ENCODE measurements at places on chromosomes 4 and X.

GRCh38 chrX:38871129-38872029 is 70.1 kb downstream of the MID1IP1 start:
- no peak for DNase-seq

GRCh38 chr4:92970996-92971395 is 667.2 kb downstream of the GRID2 start:
- no peak for DNase-seq

DNA sequence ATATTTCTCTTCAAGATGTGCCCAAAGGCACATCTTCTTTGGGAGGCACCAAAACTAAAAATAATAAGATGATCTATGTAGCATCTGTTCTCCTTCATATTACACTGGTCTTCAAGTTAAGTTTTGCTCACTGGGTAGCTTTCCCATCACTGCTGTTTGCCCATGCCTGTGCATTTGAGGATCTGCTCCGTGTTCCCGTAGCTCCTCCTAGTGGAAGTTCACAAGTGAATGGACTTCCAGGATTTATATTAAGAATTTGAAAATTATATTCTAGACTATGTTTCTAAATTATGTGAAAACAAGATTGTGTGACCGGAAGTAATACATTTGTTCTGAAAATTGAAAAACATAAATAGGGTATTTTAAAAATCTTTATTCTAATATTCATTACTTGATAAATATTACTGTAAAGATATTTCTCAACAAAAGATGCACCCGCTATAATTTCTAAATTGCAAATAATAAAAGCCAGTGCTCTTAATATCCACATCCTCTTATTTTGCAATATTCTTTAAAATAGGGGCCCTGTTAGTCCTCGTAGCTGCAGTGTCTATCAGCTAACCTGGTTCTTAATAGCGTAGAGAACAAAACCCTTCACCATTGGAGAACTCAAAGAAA is 147.7 kb downstream of the RBM46 start:
- peak; percentile 3 for DNase-seq

DNA sequence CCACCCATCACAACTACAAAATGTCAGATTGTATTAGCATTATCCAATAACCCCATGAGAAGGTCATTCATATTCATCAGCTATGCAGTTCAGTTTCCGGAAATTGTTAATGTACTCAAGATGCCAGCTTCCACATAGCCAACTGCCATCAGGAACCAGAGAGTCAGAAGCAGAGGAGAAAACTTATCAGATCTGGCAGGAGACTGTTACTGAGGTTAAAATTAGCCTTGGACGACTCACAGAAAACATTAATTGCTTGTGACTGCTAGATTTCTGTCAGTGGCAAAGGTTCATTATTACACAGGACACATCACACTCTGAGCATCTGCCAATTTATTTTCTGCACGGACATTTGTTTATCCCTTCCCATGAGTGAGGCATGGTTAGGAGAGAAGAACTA is 352.8 kb downstream of the DHRSX start:
- no peak for DNase-seq

- DNase-seq = no peak
Observed at GRCh38 chr4:125135652-125136051, 179.1 kb upstream of the FAT4 start.

GRCh38 chrX:131257367-131257766 is 31.7 kb downstream of the IGSF1 start:
- DNase-seq = no peak

DNA sequence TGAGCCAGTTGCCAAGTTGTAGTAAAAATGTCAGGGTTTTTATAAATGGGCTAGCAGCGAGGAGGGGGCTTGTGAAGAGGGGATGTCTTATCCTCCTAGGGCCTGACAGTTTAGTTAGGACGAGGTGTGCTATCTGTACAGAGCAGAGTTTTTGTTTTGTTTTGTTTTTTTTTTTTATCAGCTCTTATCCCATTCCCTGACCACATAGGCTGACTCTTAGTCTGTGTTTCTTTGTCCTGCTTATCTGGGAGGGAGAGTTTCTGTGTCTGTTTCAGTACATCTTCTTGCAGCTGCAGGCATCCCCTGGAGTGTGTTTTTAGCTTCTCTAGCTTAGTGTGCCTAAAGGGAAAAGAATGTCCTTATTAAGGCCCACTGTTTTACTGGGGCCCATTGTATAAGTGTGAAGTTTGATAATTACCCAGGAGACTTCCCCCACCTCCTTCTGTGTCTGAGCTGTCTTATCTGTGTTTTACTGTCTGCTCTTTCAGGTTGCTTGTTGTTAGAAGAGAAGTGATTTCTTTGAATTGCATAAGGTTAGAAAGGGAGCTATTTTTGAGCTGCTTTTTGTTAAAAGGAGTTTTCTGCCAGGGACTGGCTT is 32.0 kb downstream of the PAGE2 start:
- no peak for DNase-seq

GRCh38 chr4:128820671-128821070 is 11.2 kb downstream of the JADE1 start:
- no peak for DNase-seq

- no peak for DNase-seq
Observed at GRCh38 chr4:91436556-91436955, 867.2 kb upstream of the GRID2 start.

- no peak for DNase-seq
Observed at GRCh38 chr4:81504112-81505003, 32.7 kb upstream of the RASGEF1B start.

GRCh38 chr4:188432328-188432727 is 293.1 kb downstream of the TRIML1 start:
- DNase-seq = no peak

GRCh38 chrX:151929126-151929525 is 16.4 kb downstream of the MAGEA4 start:
- no peak for DNase-seq

DNA sequence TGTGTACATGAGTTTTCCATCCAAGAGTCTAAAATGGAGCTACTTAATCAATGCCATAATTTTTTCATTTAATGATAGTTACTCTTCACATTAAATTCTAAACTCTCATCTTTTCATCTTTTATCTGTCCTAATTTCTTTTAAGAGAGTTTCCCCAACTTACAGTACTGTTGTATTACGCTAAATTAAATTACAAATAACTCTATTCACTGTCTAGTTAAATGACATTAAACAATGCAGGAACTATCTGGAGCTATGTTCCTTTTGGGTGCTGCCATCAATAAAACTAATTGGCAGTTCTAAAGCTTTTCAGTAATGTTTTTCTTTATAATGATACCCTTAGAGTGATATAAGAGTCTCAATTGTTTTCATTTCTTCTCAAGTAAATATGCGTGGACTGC is 227.6 kb downstream of the ANKRD50 start:
- DNase-seq = no peak

DNA sequence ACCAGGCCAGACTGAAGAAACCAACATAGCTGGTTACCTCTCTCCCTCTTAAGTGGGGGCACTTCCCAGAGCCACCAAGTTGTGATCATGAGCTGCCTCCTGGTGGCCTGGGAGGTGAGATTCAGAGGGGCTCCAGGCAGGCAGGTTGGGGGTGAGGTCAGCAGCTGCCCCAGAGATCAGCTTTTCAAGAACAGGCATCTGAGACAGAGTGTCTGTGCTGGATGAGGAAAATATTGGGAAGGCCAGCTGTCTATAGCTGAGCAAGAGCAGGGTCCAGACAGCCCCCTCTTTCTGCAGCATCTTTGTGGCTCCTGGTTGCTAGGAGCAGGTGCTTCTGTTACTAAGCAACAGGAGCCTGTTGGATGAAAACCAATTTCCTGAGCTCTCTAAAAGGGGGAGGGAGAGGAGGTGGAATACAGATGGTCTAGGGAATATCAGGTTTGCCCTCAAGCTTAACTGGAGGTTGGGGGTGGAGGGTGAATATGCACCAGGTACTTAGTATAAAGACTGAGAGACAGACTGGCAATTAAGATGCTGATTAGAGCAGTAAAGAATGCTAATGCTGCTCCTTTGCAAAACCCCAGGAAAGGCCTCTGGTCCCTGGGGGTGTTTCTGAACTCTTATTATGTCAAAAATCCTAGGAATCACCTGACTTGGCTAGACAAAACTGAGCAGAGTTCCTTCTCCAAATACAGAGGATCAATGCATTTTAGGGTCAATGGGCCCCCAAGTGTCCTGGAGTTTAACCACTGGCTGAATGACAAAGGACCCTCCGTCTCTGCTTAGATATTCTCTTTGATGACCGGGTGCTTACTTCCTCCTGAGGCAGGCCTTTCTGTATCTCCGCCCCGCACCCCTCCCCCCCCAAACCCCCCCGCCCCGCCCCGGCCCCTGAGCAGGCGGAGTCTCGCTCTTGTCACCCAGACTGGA is 21.4 kb downstream of the ZCCHC13 start:
- no peak for DNase-seq

- no peak for DNase-seq
Observed at GRCh38 chr4:40579983-40580382, 49.7 kb downstream of the RBM47 start.

DNA sequence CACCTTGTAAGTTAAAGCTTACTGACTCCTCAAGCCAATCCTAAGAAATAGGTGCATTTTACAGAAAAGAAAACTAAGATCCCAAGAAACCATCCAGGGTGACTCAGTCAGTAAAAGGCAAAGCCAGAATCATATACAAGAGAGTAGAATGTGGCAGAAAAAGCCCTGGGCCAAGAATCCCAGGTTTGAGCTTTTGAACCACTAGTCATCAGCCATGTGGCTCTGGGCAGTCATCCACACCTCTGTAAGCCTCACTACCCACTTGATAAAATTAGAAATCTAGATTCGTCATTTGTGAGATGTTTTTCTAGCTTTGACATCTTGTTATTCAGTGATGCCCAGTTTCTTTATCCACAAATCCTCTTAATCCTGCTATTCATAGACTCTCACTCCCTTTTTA is 122.2 kb upstream of the PDE5A start:
- no peak for DNase-seq

- DNase-seq = peak; percentile 90
Observed at GRCh38 chr4:155809835-155810234, 51.0 kb downstream of the GUCY1B1 start.

GRCh38 chr4:8609406-8609805 is 16.8 kb downstream of the CPZ start:
- no peak for DNase-seq

DNA sequence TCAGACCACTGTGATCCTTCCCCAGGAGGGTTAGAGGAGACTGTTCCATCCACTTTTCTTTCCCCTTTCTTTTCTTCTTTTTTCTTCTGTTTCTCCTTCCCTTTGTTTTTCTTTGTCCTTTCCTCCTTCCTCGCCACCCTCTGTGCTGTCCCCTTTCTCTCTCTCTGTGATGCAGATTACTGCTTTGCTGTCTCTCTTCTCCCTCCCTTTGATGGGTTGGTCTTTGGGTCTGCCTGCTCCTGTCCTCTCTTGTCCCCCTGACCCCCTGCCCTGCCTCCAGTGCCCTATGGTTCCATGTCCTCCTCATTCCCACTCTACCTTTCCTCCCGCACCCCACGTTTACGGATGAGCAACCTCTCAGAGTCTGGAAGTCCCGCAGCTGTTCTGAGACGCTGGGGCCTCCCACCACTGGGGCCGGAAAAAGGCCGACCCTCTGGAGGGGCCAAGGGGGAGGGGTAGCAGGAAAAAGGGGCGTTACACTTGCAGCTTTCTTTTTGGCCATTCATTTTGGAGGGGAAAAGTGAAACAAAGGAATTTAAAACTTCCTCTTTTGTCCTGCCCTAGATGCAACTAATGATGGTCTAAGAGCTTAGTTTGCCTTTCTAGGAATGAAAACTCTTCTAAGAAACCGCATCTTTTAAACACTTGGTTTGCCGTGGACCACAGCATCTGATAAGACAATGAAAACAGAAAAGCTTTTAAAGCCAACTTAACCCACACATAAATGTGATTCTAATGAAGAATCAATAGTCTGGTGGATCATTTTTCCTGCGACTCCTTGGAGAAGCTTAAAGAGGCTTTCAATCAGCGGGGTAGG is 24.5 kb upstream of the TSR2 start:
- DNase-seq = peak; percentile 4

GRCh38 chr4:138222046-138222445 is 20.1 kb downstream of the SLC7A11 start:
- DNase-seq = no peak

- no peak for DNase-seq
Observed at GRCh38 chr4:120704538-120704937, 218.0 kb downstream of the PRDM5 start.

GRCh38 chr4:52718123-52718522 is 33.1 kb downstream of the ERVMER34-1 start:
- no peak for DNase-seq

GRCh38 chrX:24870143-24870542 is 145.6 kb downstream of the ARX start:
- DNase-seq = no peak

DNA sequence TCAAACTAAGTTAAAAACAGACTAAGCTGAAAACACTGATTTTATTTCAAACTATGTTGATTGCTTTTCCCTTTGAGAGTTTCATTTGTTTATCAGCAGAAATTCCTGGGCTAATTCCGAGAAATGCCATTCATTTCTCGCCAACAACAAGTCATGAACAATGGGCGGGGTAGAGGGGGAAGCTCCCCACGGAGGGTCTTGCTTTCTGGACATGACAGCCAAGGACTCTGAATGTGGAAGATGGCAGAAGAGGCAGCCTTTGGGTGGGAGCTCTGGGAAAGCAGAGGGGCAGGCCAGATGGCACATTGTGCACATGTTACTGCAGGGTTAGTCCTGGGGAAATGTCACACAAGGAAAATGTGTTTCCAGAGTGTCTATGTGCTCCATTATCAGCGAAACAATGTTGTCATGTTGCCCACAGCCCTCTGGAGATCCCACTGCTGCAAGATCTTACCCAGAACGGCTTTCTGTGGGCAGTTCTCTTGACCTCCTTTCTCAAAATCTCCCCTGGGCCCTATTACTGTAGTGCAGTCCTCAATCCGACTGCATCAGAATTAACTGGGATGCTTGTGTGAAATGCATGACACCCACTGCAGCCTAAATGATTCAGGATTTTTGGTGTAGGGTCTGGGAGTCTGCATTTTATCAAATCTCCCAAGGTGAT is 45.0 kb downstream of the CHRDL1 start:
- DNase-seq = no peak

DNA sequence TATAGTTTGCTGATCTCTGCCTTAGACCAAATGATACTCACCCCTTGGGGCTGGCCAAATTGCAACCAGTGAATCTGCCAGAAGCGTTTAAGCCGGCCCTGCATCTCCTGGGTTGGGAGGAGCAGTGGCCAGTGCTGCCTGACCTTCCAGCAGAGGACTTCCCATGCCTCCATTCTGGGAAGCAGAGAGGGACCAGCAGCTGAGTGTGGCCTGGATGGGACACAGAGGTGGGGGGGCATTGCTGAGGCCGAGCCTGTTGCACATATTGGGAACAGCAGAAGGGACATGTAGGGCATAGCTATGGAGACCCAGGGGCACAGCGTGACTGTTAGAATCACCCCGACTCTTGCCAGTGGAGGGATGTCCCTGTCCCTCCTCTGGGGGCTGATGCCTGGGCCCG is 93.3 kb downstream of the CPZ start:
- no peak for DNase-seq

DNA sequence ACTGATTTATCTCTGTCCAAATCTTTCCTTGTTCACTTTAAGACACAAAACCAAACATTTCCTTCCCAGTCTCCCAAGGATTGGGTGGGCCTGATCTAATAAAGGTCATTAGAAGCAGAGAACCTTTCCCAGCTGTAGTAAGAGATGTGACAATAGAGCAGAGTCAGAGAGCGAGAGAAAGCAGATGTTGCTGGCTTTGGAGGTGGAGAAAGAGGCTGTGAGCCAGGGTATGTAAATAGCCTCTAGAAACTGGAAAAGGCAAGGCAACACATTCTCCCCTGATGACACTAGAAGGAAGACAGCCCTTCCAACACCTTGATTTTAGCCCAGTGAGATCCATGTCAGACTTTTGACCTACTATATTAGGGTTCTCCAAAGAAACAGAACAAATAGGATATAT is 337.5 kb upstream of the CASK start:
- DNase-seq = no peak

All from AML-193 (cell line).